ENCODE measurements at places on chromosomes 12 and 14.
A peak's percentile ranks its signal among the peaks of the same experiment; 100 is the strongest.

DNA sequence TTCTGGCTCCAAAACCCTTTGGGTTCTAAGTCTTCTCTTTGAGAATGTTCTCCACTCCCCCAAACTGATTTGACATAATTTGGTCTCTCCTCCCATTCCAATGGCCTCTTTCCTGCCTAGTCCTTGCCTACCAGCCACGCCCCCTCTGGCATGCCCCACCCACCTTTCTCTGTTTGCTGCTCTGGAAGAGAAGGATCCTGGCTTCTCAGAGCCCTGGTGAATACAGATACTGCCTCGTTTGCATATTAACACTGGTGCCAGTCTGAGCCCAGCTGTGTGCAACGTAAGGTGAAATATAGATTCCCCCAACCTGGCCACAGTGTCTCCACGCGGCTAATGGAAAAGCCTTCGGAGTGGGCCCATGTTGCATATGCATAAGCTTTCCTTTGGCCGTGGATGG, 79.7 kb downstream of the PAPOLA start:
- no peak for DNase-seq

DNA sequence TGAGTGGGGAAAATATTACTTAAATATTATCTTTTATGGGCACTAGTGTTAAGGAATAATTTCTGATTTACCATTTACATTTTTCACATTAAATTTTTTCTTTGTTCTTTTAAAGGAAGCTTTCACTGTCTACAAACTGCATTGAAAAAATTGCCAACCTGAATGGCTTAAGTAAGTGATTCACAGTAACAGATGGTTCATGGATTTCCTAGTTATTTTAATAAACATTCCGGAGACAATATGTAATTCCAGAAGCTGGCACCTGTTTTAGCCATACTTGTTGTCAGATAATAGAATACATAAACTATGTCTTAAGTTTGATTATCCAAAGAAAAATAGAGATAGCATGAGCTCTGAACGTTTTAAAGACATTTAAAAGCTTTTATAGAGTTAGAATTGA, 17.1 kb downstream of the DNAL1 start:
- DNase-seq: no peak

DNA sequence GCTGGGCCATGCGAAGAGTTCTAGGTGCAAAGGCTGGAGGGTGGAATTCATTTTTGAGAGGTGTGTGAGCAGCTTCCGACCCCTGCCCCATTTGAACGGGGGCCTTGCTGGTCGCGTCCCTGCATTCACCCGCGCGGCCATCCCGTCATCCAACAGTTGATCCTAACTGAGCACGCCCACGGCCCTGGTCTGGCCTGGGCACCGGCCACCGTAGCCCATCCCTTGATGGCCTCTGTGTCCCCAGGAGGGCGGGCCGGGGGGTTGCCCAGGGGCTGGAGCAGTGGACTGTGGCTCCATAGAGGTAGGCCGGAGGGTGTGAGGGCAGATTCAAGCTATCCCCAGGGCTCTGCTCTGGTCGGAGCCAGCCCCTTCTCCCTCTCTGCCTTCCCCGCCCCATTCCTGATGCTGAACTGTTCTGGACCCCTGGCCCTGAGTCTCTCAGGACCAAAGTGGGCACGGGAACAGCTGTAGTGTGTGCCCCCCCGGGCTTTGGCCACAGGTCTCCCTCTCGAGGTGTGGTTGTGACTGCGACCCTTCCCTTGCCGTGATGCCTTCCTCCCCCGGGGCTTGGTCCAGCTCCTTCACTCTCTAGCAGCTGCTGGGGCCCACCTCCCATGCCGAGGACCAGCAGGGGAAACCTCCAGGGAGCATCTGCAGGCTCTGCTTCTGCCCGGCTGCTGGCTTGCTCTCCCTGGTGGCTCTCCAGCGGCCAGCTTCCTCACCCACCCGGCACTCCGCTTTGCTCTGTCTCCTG, 9.1 kb downstream of the MEG3 start:
- DNase-seq: no peak

GRCh38 chr12:54631551-54631950, 3.1 kb downstream of the LACRT start:
- DNase-seq: no peak

- no peak for DNase-seq
Measured at GRCh38 chr12:25558586-25558985, 5.5 kb upstream of the LMNTD1 start.

DNA sequence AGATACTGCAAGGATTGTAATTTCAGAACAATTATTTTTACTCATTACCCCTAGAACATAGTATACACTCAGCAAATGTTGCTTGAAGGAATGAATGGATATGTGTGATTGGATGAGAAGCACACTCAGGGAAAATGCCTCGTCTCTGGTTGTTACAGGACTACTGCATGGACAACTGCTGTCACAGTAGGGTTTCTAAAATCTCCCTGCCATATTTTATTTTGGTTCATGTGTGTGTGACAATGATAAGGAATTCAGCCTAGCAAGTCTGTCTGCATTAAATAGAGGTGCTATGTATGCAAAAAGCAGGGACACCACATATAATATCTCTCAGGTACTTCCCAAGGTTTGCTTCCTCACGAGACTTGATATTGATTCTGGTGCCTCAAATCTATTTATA, 1.4 kb downstream of the PTPRR start:
- peak; percentile 57 for DNase-seq
